Right forelimb (tissue), 1 donor: ENCODE measurements at places on chromosomes 13 and 19.

GRCh38 chr19:1634242-1634937 lies 18.0 kb downstream of the TCF3 start:
- no peak for DNase-seq

- DNase-seq: no peak
Measured at GRCh38 chr13:87889254-87889653, 218.1 kb downstream of the SLITRK5 start.

GRCh38 chr19:1651568-1652291 lies 685 bp downstream of the TCF3 start:
- peak; percentile 70 for DNase-seq

GRCh38 chr13:87536899-87537298 lies 134.3 kb upstream of the SLITRK5 start:
- no peak for DNase-seq

GRCh38 chr19:17497149-17497798 lies 14.2 kb upstream of the PGLS start:
- no peak for DNase-seq

- no peak for DNase-seq
Measured at GRCh38 chr19:12784871-12785430, 6.3 kb upstream of the JUNB start.

DNA sequence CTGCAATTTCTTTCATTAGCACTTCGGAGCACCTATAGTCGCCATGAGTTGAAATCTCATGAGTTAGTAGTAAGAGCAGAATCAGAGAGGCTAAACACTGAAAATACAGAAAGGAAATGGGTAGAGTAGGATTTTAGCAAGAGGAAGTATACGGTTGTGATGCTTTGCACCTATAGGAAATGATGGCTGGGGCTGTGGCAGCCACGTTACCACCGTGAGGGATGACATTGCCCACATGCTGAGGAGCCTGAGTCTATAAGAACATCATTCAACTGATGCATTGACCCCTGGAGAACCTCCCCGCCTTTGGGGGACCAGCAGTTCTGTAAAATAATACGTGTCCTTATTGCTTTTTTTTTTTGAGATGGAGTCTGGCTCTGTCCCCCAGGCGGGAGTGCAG lies 20.4 kb downstream of the FAM187B start:
- no peak for DNase-seq

- no peak for DNase-seq
Measured at GRCh38 chr19:4541114-4541805, 1.4 kb upstream of the LRG1 start.

DNA sequence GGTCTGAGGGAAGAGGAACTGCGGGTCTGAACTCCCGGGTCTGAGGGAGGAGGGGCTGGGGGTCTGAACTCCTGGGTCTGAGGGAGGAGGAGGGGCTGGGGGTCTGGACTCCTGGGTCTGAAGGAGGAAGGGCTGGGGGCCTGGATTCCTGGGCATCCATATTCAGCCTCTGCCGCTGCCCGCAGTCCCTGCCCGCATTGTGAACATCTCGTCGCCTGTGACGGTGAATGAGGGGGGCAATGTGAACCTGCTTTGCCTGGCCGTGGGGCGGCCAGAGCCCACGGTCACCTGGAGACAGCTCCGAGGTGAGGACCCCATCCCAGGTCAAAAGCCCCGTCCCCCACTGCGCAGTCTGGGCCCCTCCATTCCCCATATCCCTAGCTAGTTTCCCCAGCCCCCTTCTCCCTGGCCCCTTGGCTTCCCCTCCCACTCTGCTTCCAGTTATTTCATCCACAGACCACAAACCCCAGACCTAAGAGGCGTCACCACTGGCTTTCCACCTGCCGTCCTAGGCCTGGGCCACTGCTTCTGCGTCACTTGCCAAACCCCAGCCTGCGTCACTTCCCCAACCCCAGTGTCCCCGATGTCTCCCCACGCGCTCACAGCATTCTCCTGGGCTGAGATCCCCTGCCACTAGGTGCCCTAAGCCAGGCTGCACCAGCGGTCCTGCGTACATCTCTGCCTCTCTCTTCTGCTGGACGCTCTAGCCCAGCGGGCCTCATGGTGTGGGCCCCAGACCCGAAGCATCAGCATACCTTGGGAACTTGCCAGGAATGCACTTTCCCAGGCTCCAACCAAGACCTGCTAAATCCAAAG lies 13.9 kb downstream of the IGLON5 start:
- no peak for DNase-seq

- DNase-seq: no peak
Measured at GRCh38 chr13:30607908-30608307, 9.8 kb upstream of the USPL1 start.

GRCh38 chr13:110209950-110210603 lies 96.9 kb downstream of the COL4A1 start:
- no peak for DNase-seq

DNA sequence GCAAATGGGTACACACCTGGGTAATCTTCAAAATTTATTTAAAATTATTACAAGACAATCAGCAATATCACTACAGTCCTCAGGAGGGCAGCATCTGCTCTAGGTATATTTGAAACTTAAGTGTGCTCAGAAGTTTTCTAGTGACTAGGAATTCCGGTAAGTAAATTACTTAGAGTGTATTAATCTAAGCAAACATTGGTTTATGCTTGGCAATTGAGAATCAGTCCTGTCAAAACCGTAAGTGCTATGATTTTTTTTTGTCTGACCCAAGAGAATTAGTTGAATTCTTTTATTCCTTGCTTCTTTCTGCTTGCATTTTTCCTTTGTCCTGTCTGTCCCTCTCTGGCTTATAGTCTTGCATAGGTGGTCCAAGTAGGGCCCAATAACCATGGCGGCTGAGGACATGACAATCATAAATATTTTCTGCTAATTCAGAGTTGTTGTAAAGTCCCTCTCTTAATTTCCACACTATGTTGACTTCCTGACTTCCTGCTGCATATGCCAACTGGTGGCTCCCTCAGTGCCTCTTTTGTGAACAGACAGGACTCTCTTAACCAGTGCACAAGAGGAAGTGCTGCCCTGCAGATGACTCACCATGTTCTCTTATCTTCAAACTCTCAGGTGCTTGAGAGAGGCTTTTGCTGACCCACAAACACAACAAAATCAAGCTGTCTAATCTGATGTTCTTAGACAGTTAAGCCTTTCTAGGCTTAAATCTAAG lies 82.2 kb downstream of the SLAIN1 start:
- DNase-seq: no peak

- no peak for DNase-seq
Measured at GRCh38 chr13:95553581-95554385, 1.3 kb downstream of the CLDN10 start.

- no peak for DNase-seq
Measured at GRCh38 chr19:12767150-12767549, 8.2 kb downstream of the HOOK2 start.

- DNase-seq: no peak
Measured at GRCh38 chr13:46197299-46198048, 14.3 kb upstream of the LRRC63 start.

GRCh38 chr19:1526979-1527649 lies 3.2 kb downstream of the PLK5 start:
- no peak for DNase-seq

DNA sequence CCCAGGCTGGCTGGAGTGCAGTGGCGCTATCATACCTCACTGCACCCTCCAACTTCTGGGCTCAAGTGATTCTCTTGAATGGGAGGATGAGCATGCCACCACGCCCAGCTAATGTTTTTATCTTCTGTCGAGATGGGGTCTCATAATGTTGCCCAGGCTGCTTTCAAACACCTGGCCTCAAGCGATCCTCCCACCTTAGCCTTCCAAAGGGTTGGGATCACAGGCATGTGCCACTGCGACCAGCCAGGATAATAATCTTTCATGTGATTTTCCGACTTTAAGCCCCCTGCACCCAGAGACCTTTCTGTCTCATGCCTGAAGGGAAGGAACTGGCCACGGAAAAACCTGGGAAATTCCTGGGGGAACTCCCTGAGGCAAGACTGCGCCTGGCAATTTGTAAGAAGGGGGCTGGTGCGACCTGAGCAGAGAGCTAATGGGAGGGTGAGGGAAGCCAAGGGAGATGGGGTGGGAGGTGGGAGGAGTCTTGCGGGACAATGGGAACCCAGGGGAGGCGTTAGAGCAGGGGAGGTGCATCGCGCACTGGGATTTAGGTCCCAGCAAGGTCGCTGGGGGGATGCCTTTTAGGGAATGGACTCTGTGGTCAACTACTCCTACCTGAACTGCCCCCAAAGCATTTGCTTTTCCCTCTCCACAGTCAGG lies 1.2 kb upstream of the CCDC124 start:
- no peak for DNase-seq
